NCI-H1092 treated with DMSO at 0.1 percent for 48 hours (cell line): ENCODE measurements at places on chromosomes 7 and 10.

DNA sequence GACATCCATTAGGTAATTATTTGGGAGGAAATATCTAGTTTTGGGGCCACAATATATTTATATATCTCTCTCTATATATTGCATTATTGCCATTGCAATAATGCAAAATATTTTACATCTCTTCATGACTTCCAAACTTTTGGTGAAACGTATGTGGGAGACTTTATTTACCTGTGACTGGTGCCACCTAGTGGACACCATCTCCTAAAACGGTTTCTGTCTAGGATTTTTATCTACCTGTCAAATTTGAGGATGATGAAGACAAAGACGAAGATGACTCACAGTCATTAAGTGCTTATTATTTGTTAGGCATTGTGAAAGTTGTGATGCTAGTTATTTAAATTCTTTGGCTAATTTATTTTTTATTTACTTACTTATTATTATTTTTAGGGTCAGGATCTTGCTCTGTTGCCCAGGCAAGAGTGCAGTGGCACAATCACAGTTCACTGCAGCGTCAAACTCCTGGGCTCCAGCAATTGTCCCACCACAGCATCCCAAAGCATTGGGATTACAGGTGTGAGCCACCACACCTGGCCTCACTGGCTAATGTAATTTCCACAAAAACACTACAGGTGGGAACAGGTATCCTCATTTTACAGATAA, 18.7 kb upstream of the CBLL1 start:
- DNase-seq = peak; percentile 43

GRCh38 chr10:30420266-30420665, 13.7 kb upstream of the MAP3K8 start:
- no peak for DNase-seq

GRCh38 chr10:74977072-74977471, 134.4 kb upstream of the SAMD8 start:
- DNase-seq = no peak

- DNase-seq = no peak
Measured at GRCh38 chr10:58704226-58704625, 191.6 kb downstream of the BICC1 start.

DNA sequence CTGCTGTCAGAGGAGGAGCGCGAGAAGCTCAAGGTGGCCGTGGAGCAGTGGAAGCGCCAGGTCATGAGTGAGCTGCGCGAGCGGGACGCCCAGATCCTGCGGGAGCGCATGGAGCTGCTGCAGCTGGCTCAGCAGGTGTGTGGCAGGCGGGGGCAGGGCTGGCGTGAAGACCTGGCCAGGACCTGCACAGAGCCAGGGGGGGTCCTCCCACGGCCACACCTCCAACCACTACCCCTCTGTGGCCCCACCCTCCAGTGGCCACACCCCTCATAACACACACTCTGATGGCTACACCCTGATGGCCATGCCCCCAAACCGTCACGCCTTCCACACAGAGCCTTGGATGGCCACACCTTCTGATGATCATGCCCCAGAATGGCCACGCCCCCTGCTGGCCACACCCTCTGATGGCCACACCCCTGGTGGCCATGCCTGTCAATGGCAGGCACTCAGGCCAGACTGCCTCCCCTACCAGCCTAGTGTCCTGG, 23.4 kb upstream of the DPYSL4 start:
- peak; percentile 33 for DNase-seq

DNA sequence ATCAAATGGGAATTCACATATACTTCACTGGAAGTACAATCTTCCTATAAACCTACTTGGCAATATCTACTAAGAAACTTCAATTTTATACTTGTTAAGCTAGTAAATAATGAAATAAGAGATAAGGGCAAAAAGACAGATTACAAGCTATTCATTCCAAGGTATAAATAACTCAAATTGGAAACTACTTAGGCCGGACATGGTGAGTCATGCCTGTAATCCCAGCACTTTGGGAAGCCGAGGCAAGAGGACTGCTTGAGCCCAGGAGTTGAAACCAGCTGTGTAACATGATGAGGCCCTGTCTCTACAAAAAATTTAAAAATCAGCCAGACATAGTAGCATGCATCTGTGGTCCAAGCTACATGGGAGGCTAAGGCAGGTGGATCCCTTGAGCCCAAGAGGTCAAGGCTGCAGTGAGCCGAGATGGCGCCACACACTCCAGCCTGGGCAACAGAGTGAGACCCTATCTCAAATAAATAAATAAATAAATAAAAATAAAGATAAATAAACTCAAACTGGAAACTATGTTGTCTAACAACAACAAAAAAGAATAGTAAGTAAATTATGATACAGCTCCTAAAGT, 37.6 kb downstream of the ARHGAP21 start:
- no peak for DNase-seq

DNA sequence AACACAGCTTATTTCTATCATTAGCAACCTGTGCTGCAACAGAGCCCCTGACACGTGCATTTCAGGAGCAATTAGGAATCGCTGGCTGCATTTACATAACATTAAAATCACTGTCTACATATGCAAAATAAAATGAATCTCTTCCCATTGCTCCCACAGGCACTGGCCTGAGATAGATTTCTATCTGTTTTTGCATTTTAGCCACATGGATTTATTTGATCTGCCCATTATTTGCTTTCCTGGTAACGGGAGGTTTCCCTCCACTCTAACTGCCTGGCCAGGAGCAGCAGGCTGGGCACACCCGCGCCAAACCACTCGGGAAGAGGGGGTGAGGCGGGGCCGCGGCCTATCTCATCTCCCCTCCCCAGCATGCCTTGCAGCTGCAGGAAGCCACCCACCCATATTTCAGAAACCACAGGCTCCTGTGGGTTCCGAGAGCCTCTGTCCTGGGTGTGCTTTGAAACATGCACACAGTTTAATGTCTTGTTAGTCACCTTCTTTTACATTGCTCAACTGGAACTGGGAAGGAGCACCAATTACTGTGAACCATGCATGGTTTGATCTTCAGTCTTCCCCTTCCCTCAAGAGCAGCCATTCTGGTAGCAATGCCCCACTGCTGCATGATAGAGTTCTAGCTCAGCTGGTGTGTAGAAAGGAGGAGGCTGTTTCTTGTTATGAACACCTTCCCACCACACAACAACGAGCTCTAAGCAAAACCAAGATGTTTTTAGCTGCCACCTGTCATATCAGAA, 37.7 kb upstream of the IKZF1 start:
- peak; percentile 3 for DNase-seq

DNA sequence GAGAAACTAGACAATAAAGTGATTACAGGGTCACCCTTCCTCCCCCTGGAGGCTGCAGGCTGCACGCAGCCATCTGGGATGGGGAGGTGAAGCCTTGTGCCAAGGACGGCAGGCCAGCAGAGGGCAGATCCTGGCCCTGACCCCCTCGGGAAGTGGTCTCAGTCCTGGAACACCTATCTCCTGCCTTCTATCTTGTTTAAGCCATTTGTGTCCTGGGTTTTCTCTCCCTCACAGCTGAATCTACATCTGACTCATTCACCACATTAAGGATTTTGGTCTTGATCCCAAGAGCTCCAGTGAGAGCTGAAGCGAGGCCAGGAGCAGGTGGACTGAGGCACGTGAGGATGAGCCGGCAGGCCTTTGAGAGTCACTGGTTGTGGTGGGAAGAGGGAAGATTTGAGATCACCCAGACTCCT, 16.4 kb upstream of the PARP12 start:
- DNase-seq = no peak

- DNase-seq = no peak
Measured at GRCh38 chr10:1020460-1020859, 5.2 kb downstream of the IDI2 start.

GRCh38 chr10:110792476-110793125, 79.1 kb upstream of the PDCD4 start:
- no peak for DNase-seq

GRCh38 chr7:12233175-12233574, 22.1 kb downstream of the TMEM106B start:
- no peak for DNase-seq
